A549 treated with DMSO at 1 μM for 4 hours (cell line): ENCODE measurements at places on chromosomes 11 and 22. TPM values are rescaled to one million over a fixed set of nuclear protein-coding genes. Genes with fewer than 3 reads are reported as not detected.

OR56A1 gene
- total RNA-seq = not detected in 5 replicates

CACNA1I gene
- total RNA-seq = 0.03 to 0.06 TPM (median 0.04 TPM) in 5 replicates

TPBGL gene
- total RNA-seq = 0.21 to 0.35 TPM (median 0.24 TPM) in 5 replicates

LRP5 gene
- 35.9 to 58.6 TPM (median 47.8 TPM) in 5 replicates for total RNA-seq

SAA4 gene
- total RNA-seq = not detected in 5 replicates

OR52A1 gene
- total RNA-seq = not detected in 5 replicates

ST14 gene
- total RNA-seq = 0.06 to 0.25 TPM (median 0.09 TPM) in 5 replicates

RASGRP2 gene
- total RNA-seq = 0.70 to 1.5 TPM (median 1.1 TPM) in 5 replicates

KIRREL3 gene
- total RNA-seq = 9.6 to 12.4 TPM (median 10.6 TPM) in 5 replicates

C11orf97 gene
- total RNA-seq = not detected in 5 replicates

PHOX2A gene
- total RNA-seq = not detected in 5 replicates

SCGB1A1 gene
- total RNA-seq = not detected in 5 replicates

LDHAL6A gene
- total RNA-seq = not detected in 5 replicates

TMPRSS6 gene
- total RNA-seq = 0.02 TPM in 1 of 5 replicates, not detected in the others

AAMDC gene
- 23.5 to 30.4 TPM (median 26.3 TPM) in 5 replicates for total RNA-seq

MUC15 gene
- total RNA-seq = not detected in 5 replicates
